ENCODE measurements at places on chromosomes 1 and 21.
A peak's percentile ranks its signal among the peaks of the same experiment; 100 is the strongest.

DNA sequence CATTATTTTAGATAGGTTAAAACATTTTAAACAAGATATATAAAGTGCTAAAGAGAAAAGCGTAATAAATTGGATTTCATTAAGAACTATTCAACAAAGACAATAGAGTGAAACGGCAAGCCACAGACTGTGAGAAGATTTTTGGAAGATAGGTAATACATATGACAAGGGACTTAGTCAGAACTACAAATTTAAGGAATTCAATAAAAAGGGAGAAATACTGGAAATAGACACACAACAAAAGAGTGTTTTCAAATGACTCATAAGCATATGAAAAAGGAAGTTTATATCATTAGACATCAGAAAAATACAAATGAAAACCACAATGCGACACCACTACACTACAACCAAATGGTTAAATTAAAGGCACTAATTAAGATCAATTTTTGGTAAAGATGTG, 90.5 kb downstream of the GDAP2 start:
- no peak for DNase-seq

DNA sequence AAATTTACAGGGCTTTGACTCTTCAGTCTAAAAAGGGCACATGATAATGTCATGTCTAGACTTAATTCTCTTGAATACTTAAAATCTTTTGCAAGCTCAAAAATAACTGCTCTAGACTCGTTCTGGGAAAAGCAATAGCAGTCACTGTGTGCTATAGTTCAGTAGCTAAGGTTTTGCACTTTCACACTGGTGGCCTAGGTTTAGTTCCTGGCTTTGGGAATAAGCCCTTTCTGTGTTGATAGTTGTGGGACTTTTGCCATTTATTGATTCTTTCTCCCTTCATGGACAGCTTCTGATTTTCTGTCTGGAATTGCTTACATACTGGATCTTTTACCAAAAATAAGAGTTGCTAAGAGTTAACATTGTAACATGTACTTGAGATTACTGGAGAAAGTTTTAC, 151.2 kb downstream of the TRIM33 start:
- no peak for DNase-seq

DNA sequence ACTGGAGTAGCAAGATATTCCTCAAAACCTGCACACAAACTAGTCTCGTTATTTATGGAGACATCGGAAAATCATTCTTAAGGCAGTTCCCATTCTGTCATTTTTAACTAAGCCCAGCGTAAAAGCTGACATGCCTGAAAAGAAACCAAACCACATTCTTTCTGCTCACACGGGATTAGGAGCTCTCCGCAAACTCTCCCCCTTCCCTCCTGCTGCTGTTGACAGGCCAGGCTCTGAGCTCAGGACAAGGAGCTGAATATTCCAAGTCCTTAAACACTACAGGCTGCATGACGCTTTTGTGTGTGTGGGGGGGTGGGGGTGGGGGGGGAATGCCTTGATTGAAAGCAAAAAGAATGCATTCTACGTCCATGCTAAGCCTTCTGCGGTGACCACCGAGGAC, 5.2 kb downstream of the OLIG1 start:
- DNase-seq = no peak

GRCh38 chr1:103576065-103576464, 4.7 kb downstream of the AMY2B start:
- no peak for DNase-seq

- no peak for DNase-seq
Observed at GRCh38 chr21:15061747-15062605, 2.8 kb downstream of the NRIP1 start.

GRCh38 chr1:30400507-30400906, 322.9 kb downstream of the MATN1 start:
- no peak for DNase-seq

- no peak for DNase-seq
Observed at GRCh38 chr1:26537951-26538352, 8.4 kb downstream of the RPS6KA1 start.

DNA sequence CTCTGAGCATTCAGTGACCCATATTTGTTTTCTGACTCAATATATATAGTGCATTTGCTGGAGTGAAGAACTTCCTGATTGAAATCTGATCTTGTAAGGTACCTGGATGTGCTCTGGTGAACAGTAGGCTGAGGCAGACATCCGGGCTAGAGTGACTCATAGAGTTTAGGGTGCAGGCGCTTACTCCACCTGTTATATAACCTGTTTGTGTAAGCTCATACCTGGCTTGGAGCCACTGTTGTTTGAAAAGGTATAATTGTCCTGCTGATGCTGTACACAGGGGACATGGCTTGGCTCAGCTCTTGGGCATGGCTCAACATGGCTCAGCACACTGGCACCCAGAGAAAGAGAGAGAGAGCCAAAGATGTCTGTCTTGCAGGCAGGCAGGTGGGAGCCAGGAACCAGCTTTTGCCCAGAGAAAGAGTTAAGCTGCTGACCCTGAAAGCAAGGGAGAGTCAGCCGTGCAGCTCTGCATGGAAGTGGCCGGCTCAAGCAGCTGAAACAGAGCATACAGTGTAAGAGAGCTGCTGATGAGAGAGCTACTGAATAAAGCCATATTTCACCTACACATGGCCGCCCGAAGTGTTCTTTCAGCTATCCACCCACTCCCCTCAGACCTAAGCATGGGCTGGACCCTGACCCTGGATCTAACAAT, 43.2 kb downstream of the GJA5 start:
- no peak for DNase-seq

DNA sequence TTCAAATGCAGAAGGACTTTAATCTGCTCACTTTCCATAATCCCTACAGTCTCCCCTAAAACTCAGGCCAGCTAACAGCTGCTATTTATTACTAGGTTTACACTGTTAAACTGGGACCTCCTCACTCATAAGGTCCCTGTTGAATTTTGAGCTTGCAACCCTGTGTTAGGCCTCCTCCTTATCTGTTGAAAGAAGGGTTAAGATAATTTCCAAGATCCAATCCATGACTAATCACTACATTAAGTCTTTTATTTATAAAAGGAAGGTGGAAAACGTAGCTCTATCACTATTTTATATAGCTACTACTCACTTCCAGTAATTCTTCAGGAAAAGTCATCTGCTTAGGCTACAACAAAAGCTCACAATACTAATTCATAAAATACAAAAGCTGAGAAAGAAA, 79.5 kb downstream of the EVI5 start:
- no peak for DNase-seq

- DNase-seq = peak; percentile 7
Observed at GRCh38 chr1:227893949-227894721, 53.6 kb downstream of the WNT9A start.

- DNase-seq = no peak
Observed at GRCh38 chr1:35574655-35575415, 1.7 kb downstream of the TFAP2E start.

- no peak for DNase-seq
Observed at GRCh38 chr1:115031595-115031994, 2.0 kb downstream of the TSHB start.

- peak; percentile 38 for DNase-seq
Observed at GRCh38 chr1:22018583-22019559, 17.4 kb downstream of the CELA3A start.

DNA sequence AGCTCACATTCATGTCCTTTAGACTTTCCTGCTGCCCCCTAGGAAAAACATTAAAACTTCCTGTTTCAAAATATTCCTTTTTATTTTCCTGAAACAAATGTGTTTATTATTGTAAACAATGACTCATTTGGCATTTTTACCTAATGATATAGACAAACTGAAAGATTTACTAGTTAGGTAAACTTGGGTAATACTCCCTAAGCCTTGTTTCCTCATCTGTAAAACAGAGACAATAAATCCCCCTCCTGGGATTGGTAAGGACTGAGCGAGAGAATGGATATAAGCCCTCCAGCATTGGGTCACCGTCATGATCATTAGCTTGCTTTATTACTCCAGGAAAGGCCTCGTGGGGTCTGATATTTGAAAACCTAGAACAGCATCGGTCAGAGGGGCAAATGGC, 59.8 kb downstream of the LPAR3 start:
- DNase-seq = no peak

GRCh38 chr1:182446033-182446669, 3.8 kb upstream of the RGSL1 start:
- no peak for DNase-seq

- DNase-seq = no peak
Observed at GRCh38 chr1:34867415-34867814, 7.9 kb upstream of the SMIM12 start.

DNA sequence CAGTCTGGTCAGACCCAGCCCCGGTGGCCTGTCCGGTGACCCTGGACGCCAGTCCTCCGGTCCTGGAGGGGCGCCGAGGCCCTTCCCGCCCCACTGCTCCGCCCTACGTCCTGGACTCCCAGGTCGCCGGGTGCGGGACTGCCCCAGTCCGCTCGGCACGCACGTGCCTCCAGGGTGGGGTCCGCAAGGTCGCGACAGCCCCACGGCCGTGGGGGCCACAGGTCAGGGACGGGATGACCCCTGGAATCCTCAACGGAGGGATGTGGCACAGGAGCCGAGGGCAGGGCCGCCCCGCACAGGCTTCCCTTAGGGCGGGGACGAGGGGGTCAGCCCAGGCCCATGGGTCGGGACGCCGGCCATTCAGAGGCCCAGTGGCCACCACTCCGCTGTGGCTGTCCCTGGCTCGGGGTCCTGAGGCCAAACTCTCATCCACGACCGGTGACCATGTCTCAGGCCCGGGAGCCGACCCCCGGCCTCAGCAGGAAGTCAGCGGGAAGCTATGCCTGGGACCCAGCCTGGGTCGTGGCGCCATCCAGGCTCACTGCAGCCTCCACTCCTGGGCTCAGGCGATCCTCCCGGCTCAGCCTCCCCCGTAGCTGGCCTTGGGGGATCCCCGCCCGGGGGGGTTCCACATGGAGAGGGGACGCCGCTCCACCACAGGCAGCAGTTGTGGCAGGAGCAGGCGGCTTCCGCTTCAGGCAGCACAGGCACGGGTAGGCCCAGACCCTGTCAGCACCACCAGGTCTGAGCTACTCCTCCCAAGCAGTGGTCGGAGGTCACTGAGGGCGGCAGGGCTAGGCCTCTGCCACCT, 599 bp upstream of the TMEM240 start:
- no peak for DNase-seq

GRCh38 chr1:37850352-37850955, 8.9 kb downstream of the MTF1 start:
- DNase-seq = no peak

DNA sequence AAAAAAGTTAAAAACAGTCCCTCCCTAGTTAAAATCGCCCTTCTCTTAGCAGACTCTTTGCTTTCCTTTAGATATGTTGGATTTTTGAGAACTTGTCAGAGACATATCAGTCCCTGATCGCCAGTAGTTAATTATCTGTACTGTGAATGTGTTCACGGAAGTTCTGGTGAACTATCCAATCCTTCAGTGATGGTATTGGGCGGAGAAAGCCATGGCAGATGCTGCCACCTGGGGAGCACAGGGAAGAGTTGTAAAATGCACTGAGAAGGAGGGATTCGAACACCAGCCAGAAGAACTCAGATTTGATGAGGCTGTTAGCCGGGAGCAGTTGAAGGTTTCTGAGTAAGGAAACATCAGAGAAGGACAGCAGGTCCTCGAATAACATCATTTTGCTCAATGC, 17.5 kb upstream of the KIF14 start:
- no peak for DNase-seq

- no peak for DNase-seq
Observed at GRCh38 chr1:230498704-230499103, 72.6 kb upstream of the PGBD5 start.

- DNase-seq = no peak
Observed at GRCh38 chr21:26445440-26445839, 127.6 kb downstream of the CYYR1 start.

DNA sequence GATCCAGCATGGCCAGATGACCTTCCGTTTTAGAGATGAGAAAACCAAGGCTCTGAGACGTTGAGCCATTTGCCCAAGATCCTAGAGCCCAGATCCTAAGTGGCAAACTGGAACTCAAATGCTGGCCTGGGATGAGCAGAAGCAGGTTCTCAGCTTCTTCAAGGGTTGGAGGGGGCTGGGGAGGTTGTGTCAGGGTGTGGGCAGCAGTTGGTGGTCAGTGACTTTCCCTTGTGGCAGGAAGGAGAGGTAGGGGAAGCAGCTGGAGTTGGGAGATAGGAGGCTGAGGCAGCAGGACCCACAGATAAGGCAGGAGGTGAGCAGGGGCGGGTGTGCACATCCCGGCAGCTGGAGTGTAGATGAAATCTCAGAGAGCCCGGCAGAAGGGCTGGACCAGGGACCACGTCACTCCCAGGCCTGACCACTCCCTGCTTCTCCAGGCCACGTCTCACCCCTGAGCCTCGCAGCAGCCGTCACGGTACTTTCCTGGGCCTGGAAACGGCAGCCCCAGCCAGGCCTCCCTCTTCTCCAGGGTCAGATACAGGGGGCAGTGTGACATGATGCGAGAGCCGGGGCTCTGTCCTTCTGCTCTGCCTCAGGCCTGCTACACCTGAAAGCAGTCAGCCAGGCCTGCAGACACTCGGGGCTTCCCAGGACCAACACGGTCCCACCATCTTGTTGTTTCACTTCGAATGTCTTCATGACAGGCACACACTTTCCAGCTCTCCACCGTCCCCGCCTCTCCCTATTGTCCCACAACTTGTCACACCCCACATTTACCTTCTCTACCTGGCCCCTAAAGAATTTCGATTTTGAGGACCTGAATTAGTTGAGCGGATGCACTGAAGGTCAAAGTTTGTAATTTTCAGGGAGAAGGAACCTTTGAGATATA, 11.5 kb upstream of the LAPTM5 start:
- no peak for DNase-seq

- DNase-seq = no peak
Observed at GRCh38 chr1:53254011-53254640, 15.8 kb upstream of the MAGOH start.

- DNase-seq = no peak
Observed at GRCh38 chr1:53919675-53920066, 25.7 kb downstream of the DIO1 start.

DNA sequence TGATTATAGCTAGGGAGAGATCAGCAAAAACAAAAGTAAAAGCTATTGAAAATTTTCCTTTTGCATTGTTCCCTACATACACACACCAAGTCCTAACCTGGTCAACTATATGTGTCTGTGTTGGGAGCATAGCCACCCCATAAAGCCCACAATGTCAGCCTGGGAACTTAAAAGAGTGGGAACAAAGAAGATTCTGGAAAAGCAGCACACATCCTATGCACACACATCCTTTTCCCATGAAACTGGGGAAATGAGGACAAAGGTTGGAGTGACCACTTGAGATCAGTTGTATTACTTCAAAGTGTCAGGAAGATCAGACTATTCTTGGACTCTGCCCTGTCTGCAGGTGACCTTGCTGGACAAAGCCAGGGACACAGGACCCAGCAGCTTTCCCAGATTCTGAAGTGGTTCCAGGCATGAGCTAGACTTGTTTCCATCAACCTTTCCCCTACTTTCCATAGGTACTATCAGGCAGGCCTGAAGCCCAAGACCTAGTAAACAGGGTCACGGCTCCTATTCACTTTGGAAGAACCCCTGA, 15.9 kb downstream of the TXNIP start:
- DNase-seq = no peak
